ENCODE measurements at places on chromosomes 12 and 14. TPM values are rescaled to one million over a fixed set of nuclear protein-coding genes. Genes with fewer than 3 reads are reported as not detected.

Gene AHNAK2
- polyA plus RNA-seq = 0.10 TPM

Gene COX8C
- not detected for polyA plus RNA-seq

Gene SERPINA9
- polyA plus RNA-seq = 0.21 TPM

Gene AVPR1A
- not detected for polyA plus RNA-seq

Gene NT5DC3
- 3.2 TPM for polyA plus RNA-seq

Gene ATG2B
- 7.4 TPM for polyA plus RNA-seq

Gene LBHD2
- polyA plus RNA-seq = 0.95 TPM

Gene CLEC4D
- not detected for polyA plus RNA-seq

Gene OASL
- 0.09 TPM for polyA plus RNA-seq

Gene PTPRO
- 0.04 TPM for polyA plus RNA-seq

Gene CNPY2
- polyA plus RNA-seq = 285 TPM

Gene CELA1
- not detected for polyA plus RNA-seq

Gene PDE3A
- polyA plus RNA-seq = 0.46 TPM

Gene MMP19
- 0.16 TPM for polyA plus RNA-seq

Gene ADCY6
- polyA plus RNA-seq = 11.8 TPM

Gene ANO4
- 0.13 TPM for polyA plus RNA-seq

Gene HHIPL1
- polyA plus RNA-seq = 0.01 TPM

Gene SYT1
- polyA plus RNA-seq = not detected

Gene GPX2
- 417 TPM for polyA plus RNA-seq

Gene NELL2
- not detected for polyA plus RNA-seq

Gene ANO6
- 37.8 TPM for polyA plus RNA-seq

Gene RDH5
- 5.7 TPM for polyA plus RNA-seq

Gene TMPRSS12
- polyA plus RNA-seq = not detected

Gene SLC22A17
- 1.8 TPM for polyA plus RNA-seq

Gene CHGA
- not detected for polyA plus RNA-seq

Gene THTPA
- polyA plus RNA-seq = 8.7 TPM

Gene SPATA7
- 3.8 TPM for polyA plus RNA-seq

Gene PTHLH
- polyA plus RNA-seq = 0.31 TPM

Gene KLRK1
- not detected for polyA plus RNA-seq

Gene LMNTD1
- polyA plus RNA-seq = not detected

Data from HepG2 (cell line).